Amniotic stem cell (primary cell): ENCODE measurements at places on chromosomes 12 and 14.

GRCh38 chr12:125469683-125470082, 404.4 kb downstream of the AACS start:
- no peak for DNase-seq

DNA sequence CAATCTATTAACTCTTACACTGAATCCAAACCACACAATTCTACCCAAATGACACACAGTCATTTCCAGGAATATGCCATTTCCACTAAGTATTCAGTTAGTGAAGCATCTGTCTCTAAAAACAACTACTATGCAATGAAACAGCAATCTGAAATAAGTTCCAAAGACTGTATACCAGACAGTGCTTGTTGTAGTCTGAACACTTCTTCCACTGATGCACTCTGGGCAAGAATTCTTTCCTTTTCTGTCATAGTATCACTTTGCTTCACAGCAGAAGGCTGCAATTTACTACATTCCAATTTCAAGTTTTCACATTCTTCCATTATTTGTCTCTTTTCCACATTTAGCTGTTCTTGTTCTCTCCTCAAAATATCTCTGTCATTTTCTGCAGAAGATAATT, 25.8 kb downstream of the TRIP11 start:
- no peak for DNase-seq

DNA sequence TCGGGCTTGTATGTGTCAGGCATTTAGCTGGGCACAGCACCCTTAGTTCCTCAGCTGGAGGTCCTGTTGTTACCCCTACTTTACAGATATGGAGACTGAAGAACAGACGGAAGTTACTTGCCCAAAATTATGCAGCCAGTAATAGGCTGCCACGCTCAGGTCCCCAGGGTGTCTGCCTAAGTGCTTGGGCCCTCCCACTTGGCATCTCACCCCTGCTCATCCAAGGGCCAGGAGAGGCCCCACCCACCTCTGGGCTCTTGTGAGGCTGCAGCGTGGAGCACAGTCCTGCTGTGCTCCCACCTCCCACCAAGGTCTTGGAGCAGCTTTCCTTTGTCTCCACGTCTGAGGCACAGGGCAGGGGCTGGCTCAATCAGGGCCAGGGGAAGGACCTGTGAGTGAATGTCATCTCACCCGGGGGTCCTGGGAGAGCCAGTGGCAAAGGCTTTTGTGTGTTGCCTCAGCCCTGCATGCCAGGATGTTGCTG, 64.6 kb downstream of the BEGAIN start:
- DNase-seq: no peak

DNA sequence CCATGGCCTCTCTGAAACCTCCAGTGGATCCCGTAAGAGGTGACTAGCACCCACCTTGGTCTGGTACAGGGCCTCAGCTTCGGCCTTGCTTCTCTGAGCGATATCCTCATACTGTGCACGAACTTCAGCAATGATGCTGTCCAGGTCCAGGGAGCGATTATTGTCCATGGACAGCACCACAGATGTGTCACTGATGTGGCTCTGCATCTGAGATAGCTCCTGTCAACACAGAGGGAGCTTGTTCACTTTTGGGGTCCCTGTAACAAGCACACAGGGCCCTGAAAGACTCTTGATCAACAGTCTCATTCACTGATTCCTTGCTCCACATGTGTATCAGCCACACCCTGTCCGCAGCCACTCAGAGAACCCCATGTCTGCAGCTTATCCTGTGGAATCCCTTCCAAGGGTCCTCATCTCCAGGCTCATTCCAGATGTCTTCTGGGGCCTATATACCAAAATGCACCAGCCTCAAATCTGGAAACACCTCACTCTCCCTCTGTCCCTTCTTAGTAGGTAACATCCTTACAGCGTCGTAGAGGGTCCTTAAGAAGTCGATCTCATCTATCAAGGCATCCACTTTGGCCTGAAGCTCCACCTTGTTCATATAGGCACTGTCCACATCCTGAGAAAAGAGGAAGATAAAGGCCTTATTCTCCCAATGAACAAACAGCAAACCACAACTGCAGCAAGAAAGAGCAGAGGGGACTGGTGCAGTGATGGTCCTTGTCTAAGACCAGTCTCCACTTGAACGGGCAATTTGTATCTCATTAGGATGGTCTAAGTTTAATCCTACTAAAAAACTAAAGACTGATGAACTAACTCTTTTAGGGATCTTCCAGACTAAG, 3.5 kb downstream of the KRT3 start:
- no peak for DNase-seq

DNA sequence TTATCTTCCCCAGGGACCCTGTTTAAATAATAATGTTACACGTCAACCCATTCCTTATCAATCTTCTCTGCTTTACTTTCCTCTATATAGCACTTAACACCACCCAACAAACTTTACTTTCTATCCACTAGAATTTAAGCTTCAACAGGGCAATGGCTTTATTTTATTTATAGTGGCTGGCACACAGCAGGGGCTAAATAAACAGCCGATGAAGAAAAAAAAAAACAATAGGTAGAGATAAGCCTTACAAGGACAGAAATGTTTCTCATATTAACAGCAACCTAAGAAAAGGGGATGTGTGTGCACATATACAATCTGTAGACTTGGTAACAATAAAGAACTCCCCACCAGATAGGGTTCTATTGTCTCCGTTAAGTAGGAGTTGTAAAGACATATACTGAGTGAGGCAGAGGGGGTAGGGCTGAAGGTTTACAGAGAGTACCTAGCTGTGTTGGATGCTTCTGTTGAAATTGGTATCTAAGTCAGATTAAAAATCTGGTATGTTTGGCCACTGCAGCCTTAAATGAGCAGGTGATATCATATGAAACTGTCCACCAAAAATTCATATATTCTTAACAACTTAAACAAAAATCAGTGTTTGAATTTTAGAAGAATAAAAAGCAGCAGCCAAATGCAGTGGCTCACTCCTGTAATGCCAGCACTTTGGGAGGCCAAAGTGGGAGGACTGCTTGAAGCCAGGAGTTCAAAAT, 24.7 kb upstream of the AP4S1 start:
- DNase-seq: no peak
